ENCODE measurements at places on chromosomes 7 and 10.

DNA sequence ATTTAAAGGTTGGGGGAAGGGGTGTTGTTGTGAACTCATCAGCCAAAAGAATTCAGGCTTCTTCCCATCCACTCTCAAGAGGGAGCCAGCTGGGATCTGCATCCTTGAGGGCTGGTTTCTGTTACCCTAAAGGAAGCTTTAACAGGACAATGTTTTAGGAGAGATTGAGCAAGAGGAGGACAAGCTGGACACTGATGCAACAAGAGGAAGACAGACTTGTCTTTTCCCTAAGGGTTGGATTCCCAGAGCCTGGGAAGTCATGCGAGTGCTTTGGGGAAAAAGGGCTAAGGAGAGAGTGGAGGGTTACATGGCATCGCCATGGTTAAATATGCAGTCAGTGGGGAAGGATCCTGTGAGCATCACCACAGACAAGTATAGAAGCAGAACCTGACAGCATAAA, 47.6 kb upstream of the PDE1C start:
- no peak for DNase-seq

GRCh38 chr10:14543904-14544210, 213.1 kb upstream of the FRMD4A start:
- no peak for DNase-seq

DNA sequence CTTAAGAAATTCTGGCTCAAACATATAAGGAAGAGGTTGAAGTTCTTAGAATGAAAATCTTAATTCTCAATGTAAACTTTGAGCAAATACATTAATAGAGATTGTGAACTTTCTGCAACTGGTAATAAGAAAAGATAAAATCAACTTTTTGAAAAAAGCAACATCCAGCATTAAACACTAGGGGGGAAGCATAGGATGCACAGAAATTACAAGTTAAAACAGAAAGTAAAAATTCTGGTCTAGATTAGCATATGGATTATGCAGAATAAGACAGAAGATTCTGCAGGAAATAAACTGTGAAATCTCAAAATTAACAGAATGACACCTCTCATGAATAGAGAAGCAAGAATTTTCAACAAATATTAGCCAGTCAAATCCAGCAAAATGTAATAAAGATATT, 38.0 kb upstream of the CAV2 start:
- no peak for DNase-seq

GRCh38 chr7:149849174-149849573, 11.0 kb downstream of the ZNF862 start:
- DNase-seq: no peak

- no peak for DNase-seq
Measured at GRCh38 chr7:50815138-50815537, 32.4 kb upstream of the GRB10 start.

DNA sequence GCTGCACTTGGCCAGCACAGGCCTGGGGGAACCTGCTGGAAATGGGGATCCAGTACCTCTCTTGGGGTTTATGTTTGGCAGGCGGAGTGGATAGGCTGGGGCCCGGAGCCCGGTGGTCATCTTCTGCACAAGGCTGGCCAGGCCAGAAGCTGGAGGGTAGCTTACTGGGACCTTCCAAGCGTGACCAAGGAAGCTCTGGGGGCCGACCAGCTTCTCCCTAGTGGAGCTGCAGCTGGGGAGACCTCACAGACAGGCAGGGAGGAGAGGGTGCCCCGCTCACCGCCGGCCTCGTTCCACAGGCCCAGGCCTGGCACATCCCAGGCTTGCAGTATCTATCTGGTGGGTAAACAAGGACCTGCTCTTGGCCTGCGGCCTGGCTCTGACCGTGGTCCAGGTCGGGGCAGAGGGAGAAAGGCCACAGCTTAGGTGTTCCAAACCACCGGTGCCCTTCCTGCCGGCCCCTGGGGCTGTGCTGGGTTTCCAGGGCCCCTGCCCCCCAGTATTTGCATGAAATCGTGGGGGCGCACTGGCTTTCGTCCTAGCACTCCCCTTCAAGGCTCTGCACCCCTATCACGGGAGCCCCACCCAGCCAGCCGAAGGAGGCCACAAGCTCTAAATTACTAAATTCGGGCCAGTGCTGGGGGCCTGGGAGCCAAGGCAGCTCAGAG, 1.5 kb upstream of the ELFN1 start:
- no peak for DNase-seq

- no peak for DNase-seq
Measured at GRCh38 chr7:29140873-29141468, 5.4 kb downstream of the CPVL start.

DNA sequence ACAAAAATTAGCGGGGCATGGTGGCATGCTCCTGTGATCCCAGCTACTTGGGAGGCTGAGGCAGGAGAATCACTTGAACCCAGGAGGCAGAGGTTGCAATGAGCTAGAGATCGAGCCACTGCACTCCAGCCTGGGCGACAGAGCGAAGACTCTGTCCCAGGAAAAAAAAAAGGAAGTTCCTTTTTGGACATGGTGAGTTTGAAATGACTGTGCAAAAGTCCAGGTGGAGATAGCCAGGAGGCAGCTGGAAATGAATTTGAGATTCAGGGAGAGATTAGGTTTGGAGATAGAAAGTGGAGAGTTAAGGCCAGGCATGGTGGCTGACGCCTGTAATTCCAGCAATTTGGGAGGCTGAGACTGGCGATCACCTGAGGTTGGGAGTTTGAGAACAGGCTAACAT, 139.1 kb downstream of the MARCHF5 start:
- no peak for DNase-seq

DNA sequence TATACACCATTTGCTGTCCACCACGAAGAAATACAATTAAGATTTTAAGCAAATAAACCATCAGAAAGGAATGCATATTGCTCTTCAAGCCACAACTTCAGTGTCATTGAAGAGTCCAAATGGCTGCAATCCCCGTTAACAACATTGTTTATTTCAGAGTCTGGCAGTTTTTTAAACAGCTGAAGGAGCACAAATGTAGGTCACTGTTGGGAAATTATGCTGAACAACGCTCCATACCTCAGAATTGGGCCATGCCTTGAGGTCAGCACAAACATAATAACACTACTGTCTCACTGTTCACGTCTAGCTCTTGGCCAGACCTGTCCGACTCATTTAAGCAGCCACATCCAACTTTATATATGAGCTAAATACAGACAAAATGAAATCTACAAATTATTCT, 453.9 kb upstream of the GHITM start:
- DNase-seq: no peak

DNA sequence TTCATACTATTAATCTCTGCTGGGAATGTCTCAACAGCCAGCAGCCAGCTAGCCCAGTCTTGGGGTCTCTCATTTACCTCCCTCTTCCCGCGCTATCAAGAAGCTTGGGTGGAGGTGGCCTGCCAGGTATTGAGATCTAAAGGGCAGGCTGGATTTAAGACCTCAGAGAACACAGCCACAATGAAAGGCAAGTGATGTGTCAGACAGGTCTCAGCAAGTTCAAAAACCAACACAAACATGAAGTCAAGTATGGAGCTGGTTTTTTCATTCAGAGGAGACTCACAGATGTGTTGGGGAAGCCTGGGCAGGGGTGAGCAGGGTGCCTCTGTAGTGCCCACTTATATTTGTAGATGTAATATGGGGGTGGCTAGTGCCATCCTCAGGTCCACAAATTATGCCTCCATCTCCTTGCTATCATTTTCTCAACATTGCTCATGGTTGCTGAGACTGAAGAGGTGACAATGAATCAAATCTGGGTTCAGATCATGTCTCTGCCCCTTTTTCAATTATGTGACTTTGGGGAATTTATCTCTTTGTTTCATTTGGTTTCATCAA, 27.7 kb upstream of the CROT start:
- no peak for DNase-seq

DNA sequence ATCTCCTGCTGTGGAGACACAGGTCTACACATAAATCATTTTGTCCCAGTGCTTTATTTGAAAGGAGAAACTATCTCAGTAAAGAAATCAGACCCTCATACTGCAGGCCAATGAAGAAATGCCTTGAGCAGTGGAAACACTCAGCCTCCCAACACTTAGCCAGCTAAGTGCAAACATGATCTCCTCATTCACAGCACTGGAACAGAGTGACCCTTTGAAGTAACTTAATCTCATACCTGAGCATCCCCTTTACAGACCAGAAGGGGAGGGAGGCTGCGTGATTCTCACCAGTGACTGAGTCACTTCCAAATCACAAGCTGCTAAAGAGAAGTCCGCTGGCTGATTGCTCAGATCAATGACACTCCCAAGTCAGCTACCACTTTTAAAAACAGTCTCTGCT, 4.5 kb downstream of the CHST15 start:
- DNase-seq: no peak

GRCh38 chr7:52270301-52270700, 765.1 kb upstream of the POM121L12 start:
- DNase-seq: no peak

DNA sequence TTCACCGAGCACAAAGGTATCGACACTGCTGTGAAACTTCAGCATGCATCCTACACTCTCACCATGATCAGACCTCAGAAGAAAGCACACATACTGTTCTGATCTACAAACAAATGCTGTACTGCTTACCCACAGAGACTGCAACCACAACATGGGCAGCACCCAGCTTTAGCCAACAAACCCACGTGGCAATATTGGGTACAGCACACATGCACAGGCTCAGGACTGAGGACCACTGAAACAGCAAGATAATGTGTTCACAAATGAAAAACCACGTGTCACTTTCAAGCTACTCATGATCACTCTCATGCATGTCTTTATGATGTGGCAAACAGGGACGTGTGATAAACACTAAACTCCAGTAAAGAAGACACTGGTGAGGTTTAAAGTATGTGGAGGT, 119.3 kb upstream of the PTN start:
- no peak for DNase-seq

- DNase-seq: no peak
Measured at GRCh38 chr10:50375051-50375452, 123.7 kb upstream of the ASAH2 start.

DNA sequence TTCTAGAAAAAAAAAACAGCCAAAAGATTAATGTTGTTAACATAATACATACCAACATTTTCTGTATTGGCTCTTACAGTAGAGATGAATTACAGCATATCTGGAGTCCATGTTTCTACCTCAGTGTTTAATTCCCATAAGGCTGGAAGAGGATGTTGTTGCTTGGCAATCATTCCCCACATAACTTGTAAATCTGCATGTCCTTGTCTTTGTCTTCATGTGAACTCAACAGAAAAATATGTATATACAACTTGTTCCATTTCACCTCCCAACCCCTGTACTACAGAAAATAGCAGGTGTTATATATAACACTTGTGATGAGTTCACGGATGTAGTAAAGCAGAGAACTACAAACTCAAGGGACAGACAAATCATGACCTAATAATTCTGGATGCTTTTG, 160.9 kb upstream of the SEMA3C start:
- DNase-seq: no peak

DNA sequence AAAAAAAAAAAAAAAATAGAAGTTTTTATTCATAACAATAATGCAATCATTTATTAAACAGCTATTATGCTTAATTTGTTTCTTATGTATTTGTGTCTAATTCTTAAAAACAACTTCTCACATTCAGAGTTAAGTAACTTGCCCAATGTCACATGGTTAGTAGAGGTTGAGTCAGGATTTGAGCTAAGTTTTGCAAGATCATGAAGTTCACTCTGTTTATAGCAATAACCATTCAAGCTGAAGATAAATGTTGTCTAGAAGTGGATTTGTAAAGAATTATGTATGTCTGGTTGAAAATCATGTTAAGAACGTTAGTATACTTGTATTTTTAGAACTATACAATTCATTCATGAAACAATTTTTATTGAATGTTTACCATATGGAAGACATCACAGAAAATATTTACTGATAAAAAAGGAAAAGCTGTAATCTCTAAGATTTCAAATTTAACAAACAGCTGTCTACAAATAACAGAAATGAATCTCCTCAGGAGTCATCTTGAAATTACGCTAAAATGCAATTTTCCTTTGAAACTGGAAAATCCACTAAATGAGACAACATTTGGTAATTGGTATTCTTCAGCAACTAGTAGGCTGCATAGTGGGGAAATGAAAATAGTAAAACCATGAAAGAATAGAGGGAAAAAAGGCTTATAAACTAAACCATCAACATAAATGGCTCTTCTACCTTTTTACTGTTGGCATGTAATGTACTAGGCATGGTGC, 70.5 kb upstream of the AHR start:
- DNase-seq: no peak

DNA sequence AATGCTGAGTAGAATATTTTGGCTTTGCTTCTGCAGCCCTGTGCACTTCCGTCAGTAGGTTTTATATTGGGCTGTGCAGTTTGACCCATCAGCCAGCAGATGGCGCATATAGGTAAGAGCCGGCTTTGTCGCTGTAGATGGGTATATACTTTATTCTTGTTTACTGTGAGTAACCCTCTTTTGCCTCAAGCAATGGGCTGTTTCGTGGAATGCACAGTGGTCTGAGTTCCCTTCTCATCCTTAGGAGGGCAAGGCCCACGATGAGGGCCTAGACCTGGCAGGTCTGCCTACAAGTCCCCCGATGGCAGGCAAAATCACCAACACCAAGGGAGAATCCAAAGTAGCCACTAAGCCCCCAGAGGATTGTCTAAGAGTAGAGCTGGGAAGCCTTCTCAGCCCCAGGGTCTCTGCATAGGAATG, 1002.9 kb upstream of the KCND2 start:
- no peak for DNase-seq

- DNase-seq: no peak
Measured at GRCh38 chr10:114403541-114404161, 651 bp downstream of the AFAP1L2 start.

DNA sequence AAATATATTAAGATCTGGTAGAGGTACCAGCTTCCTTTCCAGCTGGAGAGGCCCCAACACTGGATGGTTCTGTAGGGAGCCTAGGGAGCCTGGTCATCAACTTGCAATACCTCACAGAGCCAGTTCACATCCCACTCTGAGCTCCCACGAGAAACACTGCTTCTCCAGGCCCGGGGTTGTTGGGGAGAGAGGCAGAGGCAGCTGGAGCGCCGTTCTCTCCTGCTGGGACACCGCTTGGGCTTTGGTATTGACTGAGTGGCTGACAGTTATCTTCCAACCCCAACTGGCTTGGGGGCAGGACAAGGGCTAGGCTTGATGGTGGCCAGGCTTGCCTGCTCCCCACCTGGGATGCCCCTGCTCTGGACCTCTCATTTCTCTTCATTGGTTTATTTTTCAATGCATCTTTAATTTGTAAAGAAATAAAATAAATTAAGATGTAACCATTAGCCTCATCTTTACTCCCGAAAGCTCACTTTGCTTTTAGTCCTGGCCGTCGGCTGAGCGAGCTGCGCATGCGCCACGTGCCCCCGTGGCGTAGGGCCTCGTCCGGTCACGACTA, 10.0 kb upstream of the CHCHD1 start:
- peak; percentile 76 for DNase-seq

GRCh38 chr7:38950309-38950708, 27.4 kb upstream of the POU6F2 start:
- no peak for DNase-seq

- DNase-seq: no peak
Measured at GRCh38 chr10:72310636-72311035, 36.9 kb downstream of the DDIT4 start.

DNA sequence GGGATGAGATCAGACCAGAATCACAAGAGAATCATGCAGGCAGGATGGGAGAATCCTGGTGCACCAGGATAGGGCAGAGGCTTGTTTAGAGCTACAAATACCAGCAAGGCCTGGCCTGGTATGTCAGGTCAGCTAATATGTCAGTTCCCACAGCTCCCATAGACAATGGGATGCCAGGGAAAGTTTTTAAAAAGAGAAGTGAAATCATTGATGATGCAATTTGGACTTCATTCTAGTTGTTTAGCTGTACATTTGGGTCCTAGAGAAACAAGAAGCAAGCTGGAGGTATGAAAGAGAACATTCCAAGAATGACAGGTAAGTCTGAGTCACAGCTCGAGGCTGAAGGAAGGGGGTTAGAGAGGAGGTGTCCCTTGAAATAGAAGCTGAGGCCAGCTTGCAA, 45.2 kb downstream of the GPR141 start:
- DNase-seq: no peak

All from naive thymus-derived CD8-positive, alpha-beta T cell (primary cell).